Uterus (tissue), 4 donors: ENCODE measurements at places on chromosomes 12 and 14. TPM values are rescaled to one million over a fixed set of nuclear protein-coding genes. Genes with fewer than 3 reads are reported as not detected.

DNA sequence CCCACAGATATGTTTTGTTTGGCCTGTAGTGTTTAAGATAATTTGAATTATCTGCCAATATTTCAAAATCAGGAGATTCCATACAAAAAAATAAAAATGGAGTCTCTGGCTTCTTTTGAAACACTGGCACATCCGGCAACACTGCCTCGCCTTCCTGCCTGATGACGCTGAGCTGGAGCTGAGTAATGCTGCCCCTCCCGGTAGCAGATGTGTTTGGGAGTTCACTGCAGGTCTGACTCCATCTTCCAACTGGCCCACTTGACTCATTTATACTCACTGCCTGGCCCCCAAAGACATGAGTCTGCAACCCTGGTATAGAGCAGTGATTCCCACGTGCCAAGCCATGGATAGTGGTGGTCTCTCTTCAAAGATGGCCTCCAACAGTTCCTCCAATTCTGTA is 7.4 kb downstream of the CIT start:
- DNase-seq, result no peak

- no peak for DNase-seq
Measured at GRCh38 chr12:19849208-19849607, 409.9 kb downstream of the AEBP2 start.

DNA sequence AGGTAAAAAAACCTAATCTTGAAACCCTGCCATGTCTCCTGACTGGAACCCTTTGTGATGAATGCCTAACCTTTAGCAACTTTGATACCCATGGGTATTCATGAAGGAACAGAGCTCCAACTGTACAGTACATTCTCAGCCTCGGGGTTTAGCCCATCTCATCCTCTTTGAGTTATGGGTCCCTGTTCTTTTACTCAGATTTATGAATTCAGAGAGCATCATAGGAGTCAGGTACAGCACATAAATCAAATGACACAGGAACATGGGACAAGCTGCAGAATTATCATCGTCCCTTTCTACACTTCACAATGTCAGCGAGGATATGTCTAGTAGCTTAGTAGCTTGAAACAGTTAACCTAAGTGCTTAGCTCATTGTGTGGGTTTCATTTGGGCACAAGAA is 527.4 kb downstream of the NOVA1 start:
- no peak for DNase-seq

DNA sequence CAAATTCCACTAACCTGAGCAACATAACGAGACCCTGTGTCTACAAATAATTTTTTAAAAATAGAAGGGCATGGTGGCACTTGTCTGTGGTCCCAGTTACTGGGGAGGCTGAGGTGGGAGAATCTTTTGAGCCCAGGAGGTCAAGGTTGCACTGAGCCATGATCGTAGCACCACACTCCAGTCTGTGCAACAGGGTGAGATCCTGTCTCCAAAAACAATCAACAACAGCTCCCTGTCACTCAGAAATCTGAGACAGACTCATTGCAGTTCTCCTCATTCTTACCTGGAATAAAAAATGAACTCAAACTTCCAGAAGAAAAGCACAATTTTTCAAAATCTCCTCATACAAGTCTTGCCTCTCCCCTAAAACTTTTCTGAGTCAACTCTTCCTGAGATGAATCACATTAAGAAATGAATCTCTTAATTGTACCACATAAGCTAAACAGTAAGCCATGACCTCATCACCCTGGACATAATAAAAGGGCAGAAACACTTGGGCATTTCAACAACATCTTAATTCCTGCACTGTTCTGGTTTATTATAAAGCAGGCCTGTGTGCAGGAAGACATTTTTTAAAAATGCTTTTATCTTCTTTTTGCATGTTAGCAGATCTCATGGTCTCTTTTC is 214.3 kb upstream of the CDKN3 start:
- DNase-seq, result no peak

GRCh38 chr14:56797569-56798446 is 12.5 kb downstream of the OTX2 start:
- no peak for DNase-seq

DNA sequence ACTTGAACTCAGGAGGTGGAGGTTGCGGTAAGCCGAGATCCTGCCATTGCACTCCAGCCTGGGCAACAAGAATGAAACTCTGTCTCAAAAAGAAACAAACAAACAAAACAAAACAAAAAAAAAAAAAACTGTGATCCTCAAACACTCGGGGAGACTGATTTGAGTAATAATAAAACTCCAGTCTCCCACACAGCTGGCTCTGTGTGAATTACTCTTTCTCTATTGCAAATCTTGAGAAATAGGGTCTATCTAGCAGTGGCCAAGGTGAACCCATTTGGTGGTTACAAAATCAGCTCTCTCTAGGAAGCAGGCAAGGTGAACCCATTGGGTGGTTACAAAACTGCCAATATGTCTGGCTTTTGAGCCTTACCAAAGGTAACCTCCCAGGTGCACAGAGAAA is 6.0 kb upstream of the ACOT6 start:
- DNase-seq, result no peak

GRCh38 chr14:78498062-78498595 is 328.0 kb downstream of the NRXN3 start:
- DNase-seq, result no peak

- DNase-seq, result no peak
Measured at GRCh38 chr14:74867673-74868072, 8.3 kb downstream of the PROX2 start.

- peak; percentile 76 for DNase-seq
Measured at GRCh38 chr12:106101803-106102202, 37.0 kb downstream of the NUAK1 start.

DNA sequence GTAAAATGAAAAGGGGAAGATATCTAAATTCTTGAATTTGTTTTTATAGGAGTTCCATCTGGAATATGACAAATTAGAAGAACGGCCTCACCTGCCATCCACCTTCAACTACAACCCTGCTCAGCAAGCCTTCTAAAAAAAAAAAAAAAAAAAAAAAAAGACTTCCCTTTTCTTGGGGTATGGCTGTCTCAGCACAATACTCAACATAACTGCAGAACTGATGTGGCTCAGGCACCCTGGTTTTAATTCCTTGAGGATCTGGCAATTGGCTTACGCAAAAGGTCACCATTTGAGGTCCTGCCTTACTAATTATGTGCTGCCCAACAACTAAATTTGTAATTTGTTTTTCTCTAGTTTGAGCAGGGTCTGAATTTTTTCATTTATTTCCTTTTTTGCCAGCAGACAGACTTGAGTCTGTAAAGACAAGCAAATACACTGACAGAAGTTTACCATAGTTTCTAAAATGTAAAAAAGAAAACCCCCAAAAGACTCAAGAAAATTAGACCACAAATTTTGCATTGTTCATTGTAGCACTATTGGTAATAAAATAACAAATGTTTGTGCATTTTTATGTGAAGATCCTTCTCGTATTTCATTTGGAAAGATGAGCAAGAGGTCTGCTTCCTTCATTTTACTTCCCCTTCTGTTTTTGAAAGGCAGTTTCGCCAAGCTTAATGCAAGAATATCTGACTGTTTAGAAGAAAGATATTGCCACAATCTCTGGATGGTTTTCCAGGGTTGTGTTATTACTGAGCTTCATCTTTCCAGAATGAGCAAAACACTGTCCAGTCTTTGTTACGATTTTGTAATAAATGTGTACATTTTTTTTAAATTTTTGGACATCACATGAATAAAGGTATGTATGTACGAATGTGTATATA is 12.1 kb upstream of the KCNMB4 start:
- DNase-seq, result no peak

WDHD1 gene
- 20.0 TPM for total RNA-seq

KRT71 gene
- total RNA-seq, result not detected

CDK17 gene
- 105 TPM for total RNA-seq

KERA gene
- total RNA-seq, result 1.3 TPM

PUS7L gene
- 19.2 TPM for total RNA-seq
